Stimulated activated CD4-positive, alpha-beta T cell treated with anti-CD3 and anti-CD28 coated beads, Interleukin-15, amount 100 ng/mL, for 1 hour (primary cell): ENCODE measurements at places on chromosomes 3 and 15.

DNA sequence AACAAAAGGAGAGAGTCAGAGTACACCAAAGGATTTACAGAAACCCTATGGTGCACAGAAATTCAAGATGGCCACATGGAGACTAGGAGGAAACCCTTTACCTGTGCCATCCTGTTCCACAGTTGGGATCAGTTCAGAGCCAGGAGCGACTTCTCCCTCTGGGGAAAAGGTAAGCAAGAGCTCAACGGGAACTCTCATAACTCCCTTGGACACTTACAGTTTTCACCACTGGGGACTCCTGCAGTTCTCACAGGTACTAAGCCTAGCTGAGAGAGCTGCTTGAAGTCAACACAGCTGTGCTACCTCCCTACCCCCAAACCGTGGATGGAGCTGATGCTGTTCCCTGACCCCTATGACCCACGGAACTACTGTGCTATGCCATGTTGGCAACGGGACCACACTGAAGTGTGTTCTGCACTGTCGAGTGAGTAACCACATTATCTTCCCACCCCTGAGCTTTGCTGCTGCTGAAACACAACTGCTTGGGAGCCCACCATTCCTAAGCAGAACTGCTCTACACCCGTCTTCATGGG lies 606.8 kb downstream of the GBE1 start:
- no peak for DNase-seq

- no peak for DNase-seq
Observed at GRCh38 chr15:94119923-94120775, 111.2 kb upstream of the MCTP2 start.

GRCh38 chr15:25785641-25786025 lies 77.5 kb downstream of the ATP10A start:
- DNase-seq: no peak

- no peak for DNase-seq
Observed at GRCh38 chr3:49399461-49399860, 12.3 kb downstream of the RHOA start.

DNA sequence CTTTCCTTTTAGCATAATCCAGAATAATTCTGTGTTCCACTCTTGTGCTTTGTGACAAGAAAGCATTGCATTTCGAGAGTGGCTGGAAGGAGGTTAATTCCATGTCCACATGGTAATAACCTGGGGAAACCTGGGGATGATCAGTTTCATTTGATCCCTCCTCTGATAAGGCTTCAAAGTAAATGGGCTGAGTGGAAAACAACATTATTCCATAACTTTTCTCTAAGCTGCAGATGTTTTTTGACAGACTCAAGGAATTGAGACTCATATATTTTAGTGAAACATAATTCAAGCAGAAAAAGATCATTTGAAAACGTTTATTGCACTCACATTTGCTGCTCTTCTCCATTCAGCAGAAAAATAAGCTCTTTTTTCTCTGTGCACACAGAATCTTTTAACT lies 44.6 kb downstream of the ROBO2 start:
- DNase-seq: no peak

DNA sequence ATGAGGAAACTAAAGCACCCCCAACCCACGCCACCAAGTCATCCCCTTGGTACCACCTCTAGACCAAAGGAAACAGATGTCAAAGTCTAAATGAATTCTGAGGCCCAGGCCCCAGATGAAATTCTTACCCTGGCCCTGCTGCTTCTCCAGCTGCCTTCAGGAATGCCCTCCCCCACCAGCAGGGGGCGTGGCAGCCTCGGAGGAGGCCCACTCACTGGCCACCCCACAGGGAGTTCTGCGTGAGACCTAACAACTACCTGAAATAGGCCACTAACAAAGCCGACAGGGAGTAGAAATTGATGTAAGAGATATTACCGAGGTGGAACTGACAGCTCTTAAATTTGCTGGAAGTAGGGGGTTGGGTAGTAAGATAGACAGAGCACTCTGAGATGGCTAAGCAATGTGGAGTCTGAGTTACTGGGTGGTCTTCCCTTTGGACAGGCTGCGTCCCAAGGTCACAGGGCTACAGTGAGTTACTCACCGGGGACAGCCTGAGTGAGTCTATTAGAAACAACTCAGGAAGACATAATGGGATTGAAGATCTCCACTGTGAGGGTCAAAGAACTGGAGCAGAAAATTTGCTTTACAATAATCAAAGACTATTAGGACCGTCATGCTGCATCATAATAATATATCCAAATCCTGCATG lies 240.7 kb downstream of the SHOX2 start:
- peak; percentile 7 for DNase-seq

DNA sequence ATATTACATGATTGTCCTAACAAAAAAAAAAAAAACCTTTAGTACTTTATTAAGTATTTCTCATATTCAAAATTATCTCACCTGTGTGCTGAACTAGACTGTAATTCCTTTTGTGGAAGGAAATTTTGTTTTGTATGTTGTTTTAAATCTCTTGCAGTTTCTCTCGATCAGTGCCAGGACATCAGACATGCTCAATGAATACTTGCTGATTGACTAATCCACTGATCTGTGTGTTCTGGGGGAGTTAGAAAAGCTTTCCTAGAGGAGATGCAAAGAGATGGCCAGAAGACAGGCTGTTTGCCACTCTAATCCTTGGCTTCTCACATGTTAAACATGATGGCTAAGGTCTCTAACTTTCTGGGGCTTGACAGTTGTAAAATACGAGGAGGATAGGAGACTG lies 233.3 kb upstream of the NR2E3 start:
- no peak for DNase-seq

DNA sequence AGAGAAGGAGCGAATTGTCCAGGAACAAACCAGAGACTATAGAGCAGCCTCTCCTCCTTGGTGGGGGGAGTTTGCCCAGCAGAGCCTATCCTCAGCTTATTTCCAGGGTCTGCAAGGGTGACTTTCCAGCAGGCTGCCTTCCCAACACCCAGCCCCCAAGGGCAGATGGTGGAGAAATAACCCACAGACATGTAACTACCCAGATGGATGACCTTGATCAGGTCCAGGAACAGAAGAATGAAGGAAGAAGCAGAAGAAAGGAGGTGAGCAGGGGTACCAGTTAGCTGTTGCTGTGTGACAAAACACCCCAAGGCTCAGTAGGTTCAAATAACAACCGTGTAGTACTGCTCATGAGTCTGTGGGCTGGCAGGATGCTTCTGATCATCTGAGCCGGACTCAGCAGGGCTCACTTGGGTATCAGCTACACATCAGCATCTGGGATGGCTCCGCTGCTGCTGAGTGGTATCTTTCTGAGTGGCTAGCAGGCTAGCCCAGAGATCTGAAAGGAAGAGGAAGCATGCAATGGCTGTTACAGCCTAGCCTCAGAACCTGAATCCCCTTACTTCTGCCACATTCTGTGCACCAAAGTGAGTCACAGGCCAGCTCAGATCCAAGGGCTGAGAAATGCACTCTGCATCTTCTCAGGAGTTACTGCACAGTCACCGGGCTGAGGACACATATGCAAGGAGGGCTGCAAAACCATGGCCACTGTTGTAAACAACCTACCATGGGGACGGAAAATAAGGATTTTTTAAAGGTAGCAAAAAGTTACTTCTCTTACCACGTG lies 22.2 kb upstream of the TXNRD3 start:
- no peak for DNase-seq

GRCh38 chr3:185648396-185648795 lies 62.3 kb downstream of the SENP2 start:
- DNase-seq: no peak

- DNase-seq: no peak
Observed at GRCh38 chr3:53519065-53519709, 24.8 kb downstream of the CACNA1D start.

GRCh38 chr3:28777806-28778475 lies 429.3 kb upstream of the AZI2 start:
- no peak for DNase-seq

GRCh38 chr3:48399387-48400172 lies 27.6 kb downstream of the FBXW12 start:
- no peak for DNase-seq

- no peak for DNase-seq
Observed at GRCh38 chr3:55489798-55490132, 2.7 kb upstream of the WNT5A start.

GRCh38 chr3:114884213-114884923 lies 262.7 kb downstream of the ZBTB20 start:
- no peak for DNase-seq

- no peak for DNase-seq
Observed at GRCh38 chr3:40691452-40691861, 166.7 kb downstream of the ZNF621 start.
